HepG2 (cell line): ENCODE measurements at places on chromosomes 3 and 15. TPM values are rescaled to one million over a fixed set of nuclear protein-coding genes. Genes with fewer than 3 reads are reported as not detected.

CSPG4 gene
- 0.03 and 0.04 TPM in 2 replicates for total RNA-seq

RFX7 gene
- total RNA-seq = 8.5 and 13.2 TPM in 2 replicates

SNTN gene
- not detected in 2 replicates for total RNA-seq

HHLA2 gene
- total RNA-seq = not detected in 2 replicates

C2CD4B gene
- total RNA-seq = not detected in 2 replicates

CACNA2D3 gene
- not detected in 2 replicates for total RNA-seq

STXBP5L gene
- not detected in 2 replicates for total RNA-seq

NAALADL2 gene
- 0.34 TPM in 1 of 2 replicates, not detected in the other for total RNA-seq

NR2E3 gene
- not detected in 2 replicates for total RNA-seq

SCAANT1 gene
- total RNA-seq = not detected in 2 replicates

VGLL3 gene
- 0.01 and 0.07 TPM in 2 replicates for total RNA-seq

PLA1A gene
- 0.11 TPM in 1 of 2 replicates, not detected in the other for total RNA-seq

DNA sequence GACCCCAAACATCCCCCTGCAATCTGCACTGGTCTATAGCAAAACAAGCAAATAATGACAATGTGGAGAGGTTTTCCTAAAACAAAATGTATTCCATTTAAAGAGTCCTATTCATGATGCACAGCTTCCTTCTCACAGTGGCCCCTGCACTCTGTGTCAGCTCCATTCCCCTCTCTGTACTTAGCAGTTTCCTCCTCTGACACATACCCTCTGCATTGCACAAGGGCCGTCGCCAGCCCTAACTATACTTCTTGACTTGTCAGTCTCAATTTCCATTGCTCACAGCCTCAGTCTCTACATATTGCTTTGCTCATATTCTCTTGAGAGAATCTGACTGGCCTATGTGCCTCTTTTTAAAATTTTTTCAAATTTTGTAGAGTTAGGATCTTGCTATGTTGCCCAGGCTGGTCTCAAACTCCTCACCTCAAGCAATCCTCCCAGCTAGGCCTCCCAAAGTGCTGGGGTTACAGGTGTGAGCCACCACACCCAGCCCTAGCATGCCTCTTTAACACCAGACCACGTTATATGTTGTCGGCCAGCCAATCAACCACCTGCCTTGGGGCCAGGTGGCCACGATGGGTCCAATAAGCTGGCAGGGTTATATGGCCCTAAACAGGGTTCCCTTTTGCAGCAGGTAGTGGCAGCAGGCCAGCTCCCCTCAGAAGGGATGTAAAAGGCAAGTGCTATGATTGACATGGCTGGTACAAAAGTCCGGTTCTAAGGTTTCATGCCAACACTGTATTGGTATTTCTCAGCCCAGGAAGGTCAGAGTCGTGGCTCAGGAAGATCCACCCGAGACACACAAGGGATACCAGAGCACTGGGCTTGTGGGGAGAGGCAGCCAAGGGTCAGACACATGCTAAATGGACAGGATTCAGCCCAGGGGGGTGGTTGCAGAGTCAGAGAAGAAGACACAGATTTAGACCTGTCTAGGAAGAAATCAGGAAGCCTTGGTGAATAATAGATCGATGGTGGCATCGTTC lies 59.0 kb upstream of the SMAD3 start:
- no peak for DNase-seq

DNA sequence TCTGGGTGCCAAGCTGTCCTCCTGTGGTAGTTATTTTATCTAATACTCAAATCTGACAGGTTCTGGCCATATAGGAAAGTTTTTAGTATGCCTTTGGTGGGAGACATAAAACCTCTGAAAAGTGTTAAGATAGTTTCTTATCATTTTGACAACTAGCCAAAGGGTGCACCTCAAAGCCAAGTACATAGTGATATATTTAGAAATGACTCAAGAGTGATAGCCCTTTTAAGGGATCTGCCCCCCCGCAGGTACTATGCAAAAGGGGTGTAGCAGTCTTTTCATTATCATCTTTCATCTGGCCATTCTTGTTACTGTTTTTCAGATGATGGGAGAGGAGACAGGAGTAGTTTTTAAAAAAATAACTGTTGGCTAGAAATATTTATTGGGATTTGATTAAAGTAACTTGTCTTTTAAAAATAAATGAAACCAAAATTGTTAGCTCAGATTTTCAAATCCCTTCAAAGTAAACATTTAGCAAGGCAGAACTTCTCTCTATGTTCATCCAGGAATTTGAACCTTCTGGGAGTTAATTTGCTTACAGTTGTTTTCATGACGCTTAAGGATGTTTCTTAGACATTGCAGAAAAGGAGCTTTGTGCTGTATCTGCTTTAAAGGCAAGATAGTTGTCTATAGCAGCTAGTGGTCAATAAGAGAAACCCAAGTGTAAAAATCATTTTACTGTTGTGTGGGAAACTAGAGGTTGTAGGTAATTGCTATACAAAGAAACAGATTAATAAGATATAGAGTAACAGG lies 5.1 kb downstream of the PHLDB2 start:
- DNase-seq = no peak

- no peak for DNase-seq
Measured at GRCh38 chr3:79358327-79358726, 409.5 kb downstream of the ROBO1 start.

- no peak for DNase-seq
Measured at GRCh38 chr3:17290894-17291293, 406.1 kb downstream of the PLCL2 start.

- no peak for DNase-seq
Measured at GRCh38 chr15:57769266-57769665, 62.8 kb downstream of the POLR2M start.

GRCh38 chr15:66144978-66145725 lies 108.4 kb downstream of the MEGF11 start:
- no peak for DNase-seq

DNA sequence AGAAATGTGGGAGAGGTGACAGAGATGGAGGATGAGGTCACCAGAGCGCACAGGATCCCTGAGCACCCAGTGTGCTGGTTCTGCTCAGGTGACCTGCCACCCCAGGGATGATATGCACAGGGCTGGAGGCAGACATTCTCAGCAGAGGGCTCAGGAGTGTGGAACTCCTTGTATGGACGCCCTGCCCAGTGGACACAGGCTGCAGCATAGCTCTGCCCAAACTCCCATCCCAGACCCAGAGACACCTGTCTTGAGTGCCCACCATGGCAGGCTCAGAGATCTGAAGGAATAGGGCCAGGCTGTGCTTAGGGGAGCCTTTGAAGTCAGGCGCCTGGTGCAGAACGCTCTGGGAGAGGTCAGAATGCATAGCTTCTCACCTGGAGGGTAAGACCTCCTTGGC lies 47.3 kb downstream of the PPCDC start:
- no peak for DNase-seq

GRCh38 chr15:61032600-61033286 lies 196.4 kb downstream of the RORA start:
- DNase-seq = no peak

GRCh38 chr15:76108021-76108723 lies 48.4 kb downstream of the TMEM266 start:
- DNase-seq = no peak

GRCh38 chr3:102106416-102107097 lies 257.2 kb downstream of the NFKBIZ start:
- no peak for DNase-seq

DNA sequence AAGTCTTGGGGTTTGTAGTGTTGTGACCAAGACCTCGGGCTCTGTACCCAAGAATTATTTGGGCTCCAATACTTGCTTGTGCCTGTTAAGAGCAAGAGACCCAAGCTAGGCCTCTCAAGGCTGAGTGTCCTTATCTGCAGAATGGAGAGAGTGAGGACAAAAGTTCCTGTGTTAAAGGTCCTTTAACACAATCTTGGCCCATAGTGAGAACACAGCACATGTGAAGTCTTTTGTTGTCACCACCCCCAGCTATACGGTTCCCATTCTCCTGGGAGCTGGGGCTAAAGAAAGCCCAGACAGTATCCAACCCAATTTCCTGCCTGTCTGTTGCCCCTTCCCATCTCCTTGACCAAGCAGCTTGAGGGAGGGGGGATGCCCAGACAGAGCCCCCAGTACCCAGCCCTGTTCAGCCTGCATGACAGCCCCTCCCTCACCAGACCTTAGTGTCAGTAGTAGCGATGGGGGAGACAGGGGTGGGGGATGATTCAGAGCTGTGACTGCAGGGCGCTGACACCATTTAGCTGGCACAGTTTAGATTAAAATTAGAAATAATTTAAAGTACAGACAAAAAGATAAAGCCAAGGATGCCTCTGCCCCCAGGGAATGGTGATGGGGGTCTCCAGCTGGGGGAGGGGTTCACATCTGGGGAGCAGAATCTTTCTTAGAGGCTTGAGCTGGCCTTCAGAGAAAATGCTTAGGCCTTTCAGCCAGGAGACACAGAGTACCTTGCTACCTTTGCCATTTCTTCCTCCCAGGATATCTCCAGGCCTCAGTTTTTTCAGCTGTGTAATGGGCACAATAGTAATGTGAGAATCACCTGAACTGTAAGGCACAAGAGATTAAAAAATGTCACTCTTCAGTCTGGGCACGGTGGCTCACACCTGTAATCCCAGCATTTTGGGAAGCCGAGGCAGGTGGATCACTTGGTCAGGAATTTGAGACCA lies 2.7 kb downstream of the PRKCD start:
- no peak for DNase-seq
